HEK293T (cell line): ENCODE measurements at places on chromosomes 7 and 10.

- no peak for DNase-seq
Observed at GRCh38 chr7:31991846-31992245, 78.4 kb downstream of the PDE1C start.

- no peak for DNase-seq
Observed at GRCh38 chr10:3850999-3851937, 66.3 kb upstream of the KLF6 start.

DNA sequence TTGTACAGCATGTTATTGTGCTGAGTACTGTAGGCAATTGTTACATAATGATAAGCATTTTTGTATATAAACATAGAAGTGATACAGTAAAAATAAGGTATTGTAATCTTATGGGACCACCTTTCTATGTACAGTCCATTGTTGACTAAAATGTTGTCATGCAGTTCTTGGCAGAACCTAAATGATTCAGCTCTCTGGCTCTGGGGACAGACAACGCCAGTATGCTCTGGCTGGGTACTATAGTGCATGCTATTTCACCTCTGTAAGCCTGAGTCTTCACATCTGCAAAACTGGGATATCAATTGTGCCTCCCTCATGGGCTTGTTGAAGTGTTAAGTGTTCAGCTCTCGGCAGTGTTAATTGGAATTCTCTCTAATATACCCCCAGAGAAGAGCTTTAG is 674.3 kb downstream of the INHBA start:
- DNase-seq = no peak

GRCh38 chr10:51804866-51805265 is 105.5 kb upstream of the CSTF2T start:
- no peak for DNase-seq

- no peak for DNase-seq
Observed at GRCh38 chr10:86583983-86584382, 62.4 kb upstream of the WAPL start.

DNA sequence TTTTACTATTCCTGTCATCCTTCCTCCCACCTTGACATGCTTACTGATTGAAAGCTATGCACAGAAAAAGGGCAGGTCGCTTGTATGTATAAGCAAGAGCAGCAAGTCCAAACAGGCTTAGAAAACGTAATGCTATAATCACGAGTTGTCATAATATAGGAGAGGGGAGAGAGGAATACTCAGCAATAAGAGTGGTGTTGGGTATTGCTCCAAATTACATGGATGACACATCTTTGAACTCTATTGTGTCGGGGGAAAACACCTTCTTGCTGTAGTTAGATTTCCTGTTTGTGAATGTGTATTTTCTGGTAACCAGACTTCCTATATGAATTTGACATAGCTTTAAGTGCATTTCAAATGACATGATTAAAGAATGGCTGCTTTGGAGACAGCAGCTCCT is 7.5 kb downstream of the MET start:
- no peak for DNase-seq

- no peak for DNase-seq
Observed at GRCh38 chr7:100583132-100584053, 2.5 kb downstream of the LRCH4 start.

- DNase-seq = no peak
Observed at GRCh38 chr10:131858118-131858515, 42.7 kb upstream of the PPP2R2D start.

DNA sequence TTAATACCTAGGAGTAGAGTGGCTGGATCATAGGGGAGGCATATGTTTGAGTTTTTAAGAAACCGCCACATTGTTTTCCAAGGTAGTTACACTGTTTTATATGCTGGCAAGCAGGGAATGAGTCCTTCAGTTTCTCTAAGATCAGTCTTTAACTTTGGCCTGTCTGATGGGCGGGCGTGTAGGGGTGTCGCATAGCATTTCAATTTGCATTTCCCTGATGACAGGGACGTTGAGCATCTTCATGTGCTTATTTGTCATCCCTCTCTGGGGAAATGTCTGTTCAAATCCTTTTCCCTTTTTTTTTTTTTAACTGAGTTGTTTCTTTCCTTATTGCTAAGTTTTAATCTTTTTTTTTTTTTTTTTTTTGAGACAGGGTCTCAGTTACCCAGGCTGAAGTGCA is 9.8 kb downstream of the MTG1 start:
- no peak for DNase-seq
